Right ventricle myocardium inferior (tissue), 1 donor: ENCODE measurements at places on chromosomes 7 and 10. TPM values are rescaled to one million over a fixed set of nuclear protein-coding genes. Genes with fewer than 3 reads are reported as not detected.

The ITPRID1 gene
- total RNA-seq, result not detected

The GIMAP8 gene
- total RNA-seq, result 14.9 TPM

The GPER1 gene
- total RNA-seq, result 3.6 TPM

The SLC29A4 gene
- total RNA-seq, result 4.0 TPM

The CCDC172 gene
- total RNA-seq, result not detected

The ACTR3C gene
- 5.7 TPM for total RNA-seq

The NCF1 gene
- 4.2 TPM for total RNA-seq

The IL6 gene
- 0.60 TPM for total RNA-seq

The NRAP gene
- total RNA-seq, result 1,026 TPM

The CCNY gene
- 91.8 TPM for total RNA-seq

The A1CF gene
- not detected for total RNA-seq
